ENCODE measurements at places on chromosomes 6 and 20. TPM values are rescaled to one million over a fixed set of nuclear protein-coding genes. Genes with fewer than 3 reads are reported as not detected.

GRCh38 chr6:72620871-72621290 lies 983 bp upstream of the KCNQ5 start:
- DNase-seq, result peak; percentile 25

- no peak for DNase-seq
Measured at GRCh38 chr6:22925920-22926789, 356.8 kb downstream of the HDGFL1 start.

DNA sequence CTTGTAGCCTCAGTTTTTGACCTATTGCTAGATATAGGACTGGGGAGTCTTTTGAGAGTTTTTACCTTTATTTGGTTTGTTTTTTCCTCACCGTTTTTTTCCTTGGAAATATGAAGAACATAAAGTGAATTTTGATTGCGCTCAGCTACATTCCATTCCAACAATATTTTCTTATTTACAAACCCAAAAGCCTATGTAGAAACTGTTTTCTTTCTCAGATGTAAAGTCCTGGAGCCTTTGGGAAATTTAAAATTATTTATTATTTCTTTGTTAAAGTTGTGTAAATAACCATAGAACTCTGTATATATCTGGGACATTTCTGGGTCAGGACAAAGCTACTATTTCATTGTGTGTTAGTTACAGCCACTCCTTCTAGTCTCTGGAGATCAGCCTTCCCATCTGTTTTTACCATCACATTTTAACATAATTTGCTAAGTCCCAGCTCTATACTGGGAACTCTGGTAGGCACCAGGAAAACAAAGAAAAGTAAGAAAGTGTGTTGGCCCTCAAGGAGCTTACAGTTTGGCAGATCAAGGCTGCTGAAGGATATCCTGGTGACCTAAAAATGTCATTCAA lies 68.8 kb downstream of the JAG1 start:
- no peak for DNase-seq

GRCh38 chr6:75604294-75604693 lies 2.6 kb downstream of the SENP6 start:
- DNase-seq, result no peak

The BPI gene
- total RNA-seq, result 0.19 TPM

DNA sequence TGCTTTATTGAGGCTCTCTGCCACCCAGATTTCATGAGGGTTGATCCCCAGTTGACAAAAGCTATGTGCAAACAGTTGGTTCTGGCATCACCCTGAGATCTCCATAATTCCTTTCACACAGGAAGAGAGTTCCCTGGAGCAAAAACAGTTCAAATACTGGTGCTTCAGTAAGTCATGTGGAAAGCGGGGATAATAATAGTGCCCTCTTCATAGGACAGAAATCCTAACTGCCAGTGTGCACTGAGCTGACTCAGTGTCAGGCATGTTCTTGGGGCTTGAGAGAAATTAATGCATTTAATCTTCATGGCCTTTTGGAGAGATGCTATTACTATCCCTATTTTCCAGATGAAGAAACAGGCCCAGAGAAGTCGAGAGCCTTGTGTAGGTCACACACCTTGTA lies 7.9 kb upstream of the SLC52A3 start:
- DNase-seq, result no peak

DNA sequence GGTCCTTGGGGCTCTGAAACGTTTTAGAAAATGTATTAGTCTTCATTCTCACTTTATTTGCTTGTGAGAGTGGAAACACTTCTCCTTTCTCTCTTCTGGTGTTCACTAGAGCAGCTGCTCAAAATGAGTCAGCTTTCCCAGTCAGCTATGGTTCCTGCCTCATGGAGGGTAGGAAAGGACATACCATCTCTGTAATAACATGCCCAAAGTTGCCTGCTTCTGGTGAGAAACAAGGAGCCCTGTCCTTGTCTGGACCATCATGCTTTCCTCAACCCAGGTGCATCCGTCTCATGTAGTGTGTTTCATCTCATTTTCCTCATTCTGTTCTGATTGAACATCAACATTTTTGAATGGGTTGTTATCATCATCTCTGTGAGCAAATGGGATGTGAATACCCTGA lies 17.1 kb upstream of the TINAG start:
- no peak for DNase-seq

- no peak for DNase-seq
Measured at GRCh38 chr20:41182296-41183212, 45.2 kb downstream of the PLCG1 start.

- no peak for DNase-seq
Measured at GRCh38 chr6:149154261-149154821, 163.2 kb upstream of the TAB2 start.

DNA sequence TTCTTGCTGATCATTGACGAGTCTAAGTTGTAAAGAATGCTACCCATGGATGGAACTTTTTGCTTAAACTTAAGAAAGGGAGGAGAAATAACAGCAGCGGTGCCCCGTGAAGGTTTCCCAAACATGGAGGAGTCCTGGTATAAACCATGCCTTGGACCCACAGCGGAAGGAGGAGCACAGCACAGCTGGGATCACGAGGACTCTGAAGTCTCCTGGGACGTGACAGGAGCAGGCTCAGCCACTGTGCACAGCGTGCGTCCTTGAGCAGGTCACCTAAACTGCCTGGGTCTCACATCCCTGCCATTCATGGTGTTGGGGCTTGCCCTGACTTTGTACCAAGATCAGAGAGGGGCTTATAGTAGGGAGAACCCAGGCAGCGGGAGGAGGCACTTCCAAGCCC lies 56.1 kb upstream of the UNC93A start:
- DNase-seq, result no peak

GRCh38 chr6:149544646-149545257 lies 1.1 kb downstream of the PPIL4 start:
- DNase-seq, result no peak

The GNAS gene
- 583 TPM for total RNA-seq

- no peak for DNase-seq
Measured at GRCh38 chr6:10567256-10568026, 46.3 kb downstream of the GCNT2 start.

DNA sequence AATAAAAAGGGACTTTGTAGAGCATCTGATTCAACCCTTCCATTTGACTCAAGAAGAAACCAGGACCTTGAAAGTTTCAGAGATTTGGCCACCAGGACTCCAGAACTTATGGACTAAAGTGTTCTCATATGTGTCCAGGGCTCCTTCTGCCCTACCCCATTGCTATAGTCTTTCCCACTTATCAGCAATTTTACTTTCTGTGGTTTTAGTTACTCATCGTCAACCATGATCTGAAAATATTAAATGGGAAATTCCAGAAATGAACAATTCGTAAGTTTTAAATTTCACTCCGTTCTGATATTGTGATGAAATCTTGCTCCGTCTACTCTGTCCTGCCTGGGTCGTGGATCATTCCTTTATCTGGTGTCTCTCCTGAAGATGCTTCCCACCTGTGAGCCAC lies 259.8 kb downstream of the PHACTR1 start:
- no peak for DNase-seq

- DNase-seq, result no peak
Measured at GRCh38 chr6:94300424-94301144, 881.2 kb upstream of the EPHA7 start.

The SYNDIG1 gene
- 0.46 TPM for total RNA-seq

DNA sequence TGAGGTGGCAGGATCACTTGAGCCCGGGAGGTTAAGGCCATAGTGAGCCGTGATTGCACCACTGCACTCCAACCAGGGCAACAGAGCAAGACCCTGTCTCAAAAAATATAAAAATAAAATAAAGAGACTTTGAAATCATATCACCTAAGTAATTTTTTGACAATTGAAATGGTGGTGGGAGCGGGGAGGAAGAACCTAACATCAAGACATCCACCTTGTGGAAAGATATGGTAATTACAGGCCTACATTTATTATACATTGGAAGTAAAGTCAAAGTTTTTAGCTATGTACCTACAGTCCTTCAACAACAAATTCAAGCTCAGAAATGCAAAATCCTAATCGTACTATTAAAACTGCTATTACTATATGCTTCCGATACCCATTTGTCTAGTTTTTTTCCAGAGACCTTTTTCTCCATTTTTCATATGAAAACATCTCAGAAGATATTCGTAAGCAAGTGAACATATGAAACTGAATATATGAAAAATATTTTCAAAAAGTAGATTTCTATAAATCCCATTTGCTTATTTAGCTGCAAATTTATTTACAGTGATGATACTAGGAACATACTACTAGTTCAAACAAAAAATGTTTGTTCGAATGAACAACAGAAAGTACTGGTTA lies 83.3 kb downstream of the SYCP2 start:
- DNase-seq, result no peak

GRCh38 chr6:156840136-156840535 lies 63.0 kb downstream of the ARID1B start:
- no peak for DNase-seq

DNA sequence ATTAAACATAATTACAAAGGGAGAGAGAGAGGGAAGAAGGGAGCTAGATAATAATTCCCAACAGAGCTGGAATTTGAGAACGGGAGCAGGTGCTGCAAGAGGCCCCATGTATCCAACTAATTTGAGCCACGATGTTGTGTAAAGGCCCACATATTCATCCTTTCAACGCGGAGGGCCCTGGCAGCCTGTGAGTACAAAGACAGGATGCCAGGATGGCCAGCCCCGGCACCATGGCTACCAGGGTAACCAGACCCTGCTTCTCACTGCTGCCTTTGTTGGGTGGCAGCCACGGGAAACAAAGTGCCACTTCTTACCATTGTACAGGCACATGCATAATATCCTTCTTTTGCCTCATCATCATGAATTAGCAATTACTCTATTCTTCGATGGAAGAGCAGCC lies 492.0 kb upstream of the NRSN1 start:
- DNase-seq, result no peak

GRCh38 chr6:4616311-4616710 lies 159.9 kb upstream of the CDYL start:
- DNase-seq, result no peak

DNA sequence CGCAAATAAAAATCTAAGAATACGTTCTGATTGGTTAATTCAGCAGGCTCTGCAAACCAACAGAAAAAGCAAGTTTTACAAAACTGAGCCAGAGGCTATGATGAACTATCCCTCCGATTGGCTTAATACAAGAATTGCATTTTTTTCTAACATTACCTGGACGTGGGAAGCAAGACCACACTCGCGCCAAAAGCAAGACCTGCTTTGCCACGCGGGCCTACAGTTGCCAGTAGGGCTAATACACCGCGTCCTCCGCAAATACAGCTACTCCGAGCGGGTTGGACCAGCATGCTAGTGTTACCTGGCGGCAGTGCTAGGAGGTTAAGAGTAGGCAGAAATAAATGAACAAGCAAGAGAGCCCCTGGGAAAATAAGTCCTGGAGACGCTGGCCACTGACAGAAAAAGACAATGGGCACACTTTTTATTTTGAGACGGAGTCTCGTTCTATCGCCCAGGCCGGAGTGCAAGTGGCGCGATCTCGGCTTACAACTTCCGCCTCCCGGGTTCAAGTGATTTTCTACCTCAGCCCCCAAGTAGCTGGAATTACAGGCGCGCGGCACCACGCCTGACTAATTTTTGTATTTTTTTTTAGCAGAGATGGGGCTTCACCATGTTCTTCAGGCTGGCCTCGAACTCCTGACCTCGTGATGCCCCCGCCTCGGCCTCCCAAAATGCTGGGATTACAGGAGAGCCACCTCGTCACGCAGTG lies 131.9 kb upstream of the BTN3A2 start:
- DNase-seq, result no peak

The PI3 gene
- 399 TPM for total RNA-seq

GRCh38 chr6:88814909-88815308 lies 148.5 kb downstream of the RNGTT start:
- DNase-seq, result no peak

- DNase-seq, result no peak
Measured at GRCh38 chr6:68158256-68158655, 476.8 kb upstream of the ADGRB3 start.

DNA sequence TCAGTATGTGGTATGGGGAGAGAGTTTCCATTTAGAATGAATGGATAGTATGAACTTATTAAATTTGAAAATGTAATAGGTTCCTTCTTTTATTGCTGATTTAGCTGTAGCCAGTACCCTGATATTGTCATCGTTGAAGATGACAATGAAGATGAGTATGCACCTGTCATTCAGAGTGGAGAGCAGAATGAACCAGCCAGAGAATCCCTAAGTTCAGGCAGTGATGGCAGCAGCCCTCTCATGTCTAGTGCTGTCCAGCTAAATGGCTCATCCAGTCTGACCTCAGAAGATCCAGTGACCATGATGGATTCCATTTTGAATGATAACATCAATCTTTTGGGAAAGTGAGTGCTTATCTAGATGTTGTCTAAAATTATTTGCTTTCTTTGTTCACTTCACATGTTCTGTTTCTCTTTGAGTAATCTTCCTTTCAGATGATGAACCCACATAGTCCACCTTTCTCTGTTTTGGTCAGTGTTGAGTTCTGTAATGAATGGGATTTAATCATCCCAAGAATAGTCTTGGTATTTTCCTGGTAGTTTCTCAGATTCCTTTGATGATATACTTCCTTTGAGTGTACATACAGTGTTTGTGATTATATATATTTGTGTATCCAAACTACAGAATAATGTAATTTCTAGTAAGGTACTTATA lies 23.3 kb downstream of the HSF2 start:
- DNase-seq, result no peak

GRCh38 chr6:3353213-3353903 lies 94.6 kb downstream of the PSMG4 start:
- no peak for DNase-seq

GRCh38 chr6:167797476-167798265 lies 29.0 kb upstream of the AFDN start:
- DNase-seq, result no peak

The GPLD1 gene
- 5.8 TPM for total RNA-seq

DNA sequence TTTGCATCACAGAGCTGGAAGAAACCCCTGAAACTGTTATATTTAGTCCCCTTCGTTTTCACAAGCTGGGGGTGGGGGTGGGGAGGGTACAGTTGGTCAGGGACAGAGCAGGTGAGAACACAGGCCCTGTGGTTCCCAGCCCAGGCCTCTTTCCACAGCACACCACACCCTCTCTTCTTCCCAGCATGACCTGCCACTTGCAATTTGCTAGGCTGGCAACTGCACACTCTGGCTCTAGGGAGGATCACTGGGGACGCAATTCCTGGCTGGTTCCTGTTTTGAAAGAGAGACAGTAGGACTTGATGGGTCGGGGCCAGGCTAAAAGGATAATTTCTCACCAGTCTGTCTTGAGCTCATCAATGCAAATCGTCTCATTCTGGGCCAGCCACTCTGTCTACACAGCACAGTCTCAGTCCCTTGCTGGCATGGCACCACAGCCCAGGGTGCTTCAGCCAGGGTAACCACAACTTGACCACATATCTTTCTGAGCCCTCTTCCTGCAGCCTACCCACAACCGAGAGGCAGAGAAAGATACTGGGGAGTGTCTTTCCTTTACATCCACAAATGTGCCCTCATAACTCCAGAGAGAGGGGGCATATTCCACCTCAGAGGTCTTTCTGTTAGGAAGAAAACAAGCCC lies 41.7 kb upstream of the EMILIN3 start:
- DNase-seq, result peak; percentile 9

The HUS1B gene
- total RNA-seq, result 1.3 TPM

DNA sequence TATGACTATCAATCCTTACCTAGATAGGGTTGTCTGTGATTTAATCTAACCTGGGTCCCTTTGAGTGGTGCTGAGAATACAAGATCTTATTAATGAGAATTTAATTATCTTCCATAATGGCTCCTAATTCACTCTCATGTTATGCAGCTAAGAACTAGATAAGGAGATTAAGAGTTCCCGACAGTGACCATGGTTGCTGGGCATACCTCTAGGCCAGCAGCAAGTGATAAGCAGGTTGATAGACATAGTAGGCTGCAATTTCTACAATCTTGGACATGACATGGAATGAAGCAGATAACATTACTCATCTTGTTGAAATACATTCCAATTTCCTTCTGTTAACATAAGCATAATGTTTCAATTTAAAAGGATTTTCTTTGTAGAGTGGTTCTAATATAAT lies 27.1 kb downstream of the SPACA1 start:
- no peak for DNase-seq

- no peak for DNase-seq
Measured at GRCh38 chr6:72822023-72822422, 200.2 kb downstream of the KCNQ5 start.

The IRAK1BP1 gene
- total RNA-seq, result 2.9 TPM

All from mucosa of descending colon (tissue), 3 donors.